ENCODE measurements at places on chromosomes 1 and 21.
A peak's percentile ranks its signal among the peaks of the same experiment; 100 is the strongest.

GRCh38 chr1:66073388-66073787 is 280.7 kb downstream of the PDE4B start:
- DNase-seq: no peak

- peak; percentile 88 for DNase-seq
These were observed at the start of gene RAB3GAP2 for GRCh38 chr1:220272047-220272840. RAB3GAP2 (minus strand) TSS chr1:220272453; CDS start chr1:220272337, 116 bp downstream.

DNA sequence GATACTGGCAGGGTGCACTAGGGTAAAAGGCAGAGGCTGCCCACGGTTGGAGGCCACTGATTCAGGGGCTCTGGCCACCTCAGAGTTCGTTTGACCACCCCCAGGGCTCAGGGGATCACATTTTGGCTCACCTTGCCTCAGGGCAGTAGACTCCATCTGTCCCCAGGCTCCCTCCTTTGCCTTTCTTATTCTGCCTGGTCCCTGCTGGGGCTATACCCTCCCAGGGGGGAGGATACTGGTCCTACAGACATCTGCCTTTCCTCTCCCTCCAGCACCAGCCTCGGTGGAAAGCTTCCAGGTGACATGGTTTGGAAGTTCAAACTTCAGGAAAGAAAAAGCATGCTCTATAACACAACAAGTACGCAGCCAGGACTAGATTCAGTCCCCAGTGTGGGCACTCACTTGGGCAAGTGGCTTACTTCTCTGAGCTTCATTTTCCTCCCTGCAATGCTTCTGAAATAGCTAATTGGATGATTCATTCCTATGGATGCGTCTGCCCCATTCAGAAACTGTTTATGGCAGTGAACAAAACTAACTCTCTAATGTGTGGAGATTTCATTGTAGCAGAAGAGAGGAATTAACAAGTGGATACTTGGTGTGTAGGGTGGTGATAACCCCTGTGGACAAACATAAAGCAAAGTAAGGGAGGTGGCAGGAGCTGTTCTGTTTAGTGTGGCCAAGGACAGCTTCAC is 154.8 kb downstream of the TRABD2B start:
- DNase-seq: no peak

- DNase-seq: no peak
These were observed 43.0 kb upstream of the AK4 start for GRCh38 chr1:65104854-65105534.

DNA sequence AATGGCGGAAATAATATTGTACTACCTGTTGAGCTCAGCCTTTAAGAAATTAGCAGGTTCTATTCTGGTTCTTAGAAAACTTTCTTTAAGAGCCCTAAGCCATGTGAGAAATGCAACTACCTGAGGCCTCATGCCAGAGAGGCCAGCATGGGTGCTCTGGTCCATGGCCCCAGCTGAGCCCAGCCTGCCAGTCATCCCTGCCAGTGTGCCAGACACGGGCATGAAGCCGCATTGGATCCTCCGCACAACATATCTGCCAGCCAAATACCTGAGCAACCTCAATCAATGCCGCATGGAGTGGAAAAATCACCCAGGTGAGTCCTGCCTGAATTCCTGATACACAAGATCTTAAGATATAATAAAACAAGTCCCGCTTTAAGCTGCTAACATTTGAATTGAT is 91.8 kb downstream of the C21orf91 start:
- DNase-seq: no peak

GRCh38 chr1:211908453-211908852 is 77.9 kb upstream of the LPGAT1 start:
- no peak for DNase-seq

GRCh38 chr1:180585994-180586359 is 27.2 kb downstream of the OVAAL start:
- no peak for DNase-seq

DNA sequence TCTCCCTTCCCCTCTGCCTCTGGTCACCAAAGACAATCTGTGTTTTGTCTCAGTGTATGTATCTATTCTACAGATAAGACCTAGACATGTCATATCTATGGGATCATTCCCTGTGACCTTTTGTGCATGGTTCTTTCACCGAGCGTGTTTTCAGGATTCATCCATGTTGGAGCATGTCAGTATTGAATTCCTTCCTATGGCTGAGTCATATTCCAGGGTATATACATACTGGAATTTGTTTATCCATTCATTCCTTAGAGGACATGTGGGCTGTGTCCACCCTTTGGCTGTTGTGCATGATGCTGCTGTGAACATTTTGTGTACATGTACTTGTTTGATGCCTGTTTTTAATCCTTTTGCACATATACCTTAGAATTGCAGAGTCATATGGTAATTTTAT is 69.9 kb downstream of the NFASC start:
- DNase-seq: no peak

- no peak for DNase-seq
These were observed 70.1 kb downstream of the HSPA13 start for GRCh38 chr21:14312871-14313270.

- no peak for DNase-seq
These were observed 56.3 kb downstream of the NVL start for GRCh38 chr1:224273641-224274040.

DNA sequence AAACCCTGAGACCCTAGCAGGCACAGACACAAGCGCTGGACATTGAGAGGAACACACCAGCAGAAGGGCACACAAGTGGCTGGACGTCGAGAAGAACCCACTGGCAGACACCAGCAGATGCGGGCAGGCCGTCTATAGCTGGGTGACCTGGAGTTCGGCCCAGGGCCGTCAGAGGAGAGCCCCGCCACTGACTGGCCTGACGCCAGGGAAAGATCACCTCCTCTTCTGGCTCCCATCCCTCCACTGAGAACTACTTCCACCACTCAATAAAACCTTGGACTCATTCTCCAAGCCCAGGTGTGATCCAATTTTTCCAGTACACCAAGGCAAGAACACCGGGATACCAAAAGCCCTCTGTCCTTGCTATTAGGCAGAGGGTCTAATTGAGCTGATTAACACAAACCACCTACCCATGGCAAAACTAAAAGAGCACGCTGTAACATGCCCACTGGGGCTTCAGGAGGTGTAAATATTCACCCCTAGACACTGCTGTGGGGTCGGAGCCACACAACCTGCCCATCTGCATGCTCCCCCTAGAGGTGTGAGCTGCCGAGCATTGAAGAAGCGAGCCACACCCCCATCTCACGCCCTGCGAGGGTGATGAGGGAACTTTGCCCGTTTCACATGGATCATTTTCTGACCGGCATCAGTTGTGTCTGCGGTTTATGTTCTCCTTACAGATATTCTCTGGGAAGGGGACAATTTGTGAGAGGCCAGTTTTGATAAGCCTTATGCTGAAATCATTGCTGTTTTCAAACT is 104.8 kb downstream of the HLX start:
- no peak for DNase-seq

GRCh38 chr21:43307677-43308070 is 119.3 kb downstream of the SIK1 start:
- DNase-seq: no peak

DNA sequence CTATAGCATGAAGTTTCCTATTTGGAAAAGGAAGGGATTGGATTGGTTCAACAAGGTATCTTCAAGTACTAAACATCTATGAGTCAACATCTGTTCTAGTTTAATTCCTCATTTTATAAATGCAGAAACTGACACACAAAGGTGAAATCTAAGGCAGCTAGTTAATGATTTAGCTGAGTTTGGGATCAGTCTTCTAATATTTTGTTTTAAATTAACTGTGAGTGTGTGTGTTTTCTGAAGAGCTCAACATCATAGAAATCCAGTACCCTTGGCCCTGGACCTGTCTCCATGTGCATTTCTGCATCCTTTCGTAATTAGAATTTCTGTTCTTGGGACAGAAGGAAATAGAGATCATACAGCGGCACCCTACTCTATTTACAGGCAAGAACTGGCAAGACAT is 105.9 kb downstream of the RGS2 start:
- DNase-seq: no peak

- DNase-seq: no peak
These were observed 2.9 kb upstream of the SLC2A7 start for GRCh38 chr1:9028921-9029705.

DNA sequence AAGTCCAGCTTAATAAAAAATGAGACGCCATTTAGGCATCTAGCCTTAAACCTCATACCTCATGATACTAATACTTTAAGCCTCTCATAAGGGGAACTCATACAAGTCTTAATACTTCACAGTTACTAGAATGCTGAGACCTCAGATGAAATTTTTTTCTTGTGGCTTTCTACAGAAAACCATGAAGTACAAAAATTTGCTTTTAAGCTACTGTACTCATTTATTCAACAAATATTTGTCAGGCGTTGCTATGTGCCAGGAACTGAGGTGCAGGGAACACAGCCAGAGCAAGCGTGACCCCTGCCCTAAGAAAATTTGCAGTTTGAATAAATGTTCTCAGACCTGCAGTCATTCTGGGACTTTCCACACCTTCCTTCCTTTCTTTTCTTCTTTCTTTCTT is 150.6 kb downstream of the MRPL39 start:
- no peak for DNase-seq

- no peak for DNase-seq
These were observed 56.8 kb downstream of the SLC30A10 start for GRCh38 chr1:219871427-219872057.
